Stimulated activated CD8-positive, alpha-beta memory T cell treated with anti-CD3 and anti-CD28 coated beads, Interleukin-4, amount 100 ng/mL, for 1 hour (primary cell): ENCODE measurements at places on chromosomes 2 and 18.

GRCh38 chr2:17610521-17610920 is 70.0 kb downstream of the VSNL1 start:
- DNase-seq = no peak

DNA sequence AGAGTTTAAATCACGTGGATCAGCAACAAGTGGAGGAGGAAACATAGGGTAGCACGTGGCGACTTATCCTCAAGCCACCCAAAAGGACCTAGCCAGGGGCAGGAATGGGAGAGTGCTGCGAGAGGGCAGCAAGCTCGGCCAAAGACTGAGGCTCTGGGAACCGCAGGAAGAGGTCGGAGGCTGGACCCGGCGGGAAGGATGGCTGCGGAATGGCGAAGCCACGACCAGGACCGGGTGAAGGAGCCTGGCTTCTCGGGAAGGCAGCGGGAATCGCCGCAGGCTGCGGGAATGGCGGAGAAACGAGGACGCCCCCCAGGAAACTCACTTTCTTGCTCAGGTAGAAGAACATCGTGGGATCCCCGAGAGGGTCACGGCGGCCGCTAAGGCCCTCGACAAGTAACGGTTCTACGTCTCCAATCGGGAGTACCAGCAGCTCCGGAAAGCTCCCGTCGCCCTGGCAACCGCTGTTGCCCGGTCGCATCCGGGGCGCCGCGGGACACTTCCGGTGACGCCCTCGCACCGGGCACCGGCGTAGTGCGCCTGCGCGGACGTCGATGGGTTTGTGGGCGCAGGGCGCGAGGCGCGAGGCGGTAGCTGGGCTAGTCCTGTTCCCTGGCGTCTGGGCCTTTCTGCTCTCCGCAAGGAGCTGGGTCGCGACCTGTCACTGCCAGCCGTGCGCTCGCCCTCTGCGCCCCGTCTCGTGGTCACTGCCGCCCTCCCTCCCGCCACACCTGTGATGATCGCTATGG is at the start of gene WDR35:
TSS of gene WDR35 (minus strand) at position 439 of the 749 bp plus-strand sequence. CDS start at position 349, 90 bp downstream.
- peak; percentile 77 for DNase-seq

DNA sequence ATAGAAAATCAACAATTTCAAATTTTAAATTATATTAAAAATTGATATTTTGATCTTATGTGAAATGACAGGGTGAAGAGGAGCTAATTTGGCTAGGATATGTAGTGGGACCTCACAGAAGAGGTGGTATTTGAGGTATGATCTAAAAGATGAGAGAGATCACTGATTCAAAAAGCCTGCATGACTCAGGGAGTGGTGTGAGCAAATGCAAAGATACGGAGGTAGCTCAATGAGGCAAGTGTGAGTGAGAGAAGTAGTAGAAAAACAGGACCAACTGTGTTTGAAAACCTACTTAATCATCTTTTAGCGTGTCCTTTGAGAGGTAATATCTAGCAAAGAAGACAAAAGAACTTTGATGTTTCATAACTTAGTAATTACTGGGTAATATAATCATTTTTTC is 557.5 kb downstream of the DSC3 start:
- DNase-seq = no peak

DNA sequence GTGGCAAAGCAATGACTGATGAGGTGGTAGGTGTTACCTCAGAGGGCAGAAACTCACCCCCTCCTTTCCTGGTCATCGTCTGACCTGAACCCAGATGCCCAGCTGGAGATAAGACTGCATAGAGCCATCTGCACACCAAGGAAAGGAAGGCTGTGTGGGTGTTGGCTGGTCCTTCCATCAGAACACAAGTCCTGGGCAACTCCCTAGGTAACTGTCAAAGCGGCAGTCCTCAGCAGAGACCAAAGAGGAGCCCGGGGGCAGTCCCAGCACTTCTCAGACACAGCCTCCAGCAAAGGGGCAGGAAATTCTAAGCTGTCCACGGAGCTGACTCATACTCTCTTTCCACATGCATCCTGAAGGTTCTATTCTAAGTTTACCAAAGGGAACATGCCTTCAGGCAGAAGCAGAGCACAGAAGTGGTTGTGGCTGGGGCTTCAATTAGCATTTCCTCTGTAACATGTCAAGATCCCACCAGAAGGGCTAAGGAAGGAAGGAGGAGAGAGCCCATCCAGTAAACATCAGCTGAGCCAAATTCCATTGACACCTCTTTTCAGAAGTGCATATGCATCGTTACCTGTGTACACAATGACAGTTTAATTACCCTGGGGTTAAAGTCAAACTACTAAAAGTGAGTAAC is 54.7 kb downstream of the SPRED2 start:
- DNase-seq = no peak

GRCh38 chr2:44244135-44244871 is 31.0 kb upstream of the SLC3A1 start:
- DNase-seq = peak; percentile 27

- DNase-seq = no peak
Observed at GRCh38 chr2:132419941-132420340, 3.3 kb downstream of the GPR39 start.

- no peak for DNase-seq
Observed at GRCh38 chr2:215161301-215161829, 22.9 kb upstream of the ABCA12 start.

- DNase-seq = no peak
Observed at GRCh38 chr2:26268213-26268612, 23.5 kb downstream of the HADHB start.

GRCh38 chr2:4561196-4561595 is 857.8 kb downstream of the DCDC2C start:
- DNase-seq = no peak

DNA sequence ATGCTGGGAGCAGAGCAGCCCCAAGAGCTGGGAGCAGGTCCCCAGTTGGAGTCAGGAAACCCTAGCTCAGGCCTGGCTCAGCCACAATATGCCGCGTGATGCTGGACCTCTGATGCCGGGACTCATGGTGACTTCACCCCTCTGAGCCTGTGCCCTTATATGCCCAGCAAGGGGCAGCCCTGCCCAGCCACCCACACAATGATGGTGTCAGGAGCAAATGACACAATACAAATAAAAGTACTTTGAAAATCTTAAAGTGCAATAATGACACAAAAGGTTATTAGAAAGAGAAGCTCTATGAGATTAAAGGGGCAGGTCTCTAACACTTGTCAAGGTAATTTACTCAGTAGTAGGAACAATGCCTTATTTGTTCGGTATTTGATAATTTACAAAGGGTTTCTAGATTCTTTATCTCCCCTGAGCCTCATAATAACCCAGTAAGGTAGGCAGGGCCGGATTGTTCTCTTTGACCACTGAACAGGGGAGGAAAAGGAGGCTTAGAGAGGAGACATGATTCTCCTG is 18.3 kb upstream of the KIF3C start:
- no peak for DNase-seq

- DNase-seq = no peak
Observed at GRCh38 chr2:197851451-197851850, 47.1 kb downstream of the PLCL1 start.

DNA sequence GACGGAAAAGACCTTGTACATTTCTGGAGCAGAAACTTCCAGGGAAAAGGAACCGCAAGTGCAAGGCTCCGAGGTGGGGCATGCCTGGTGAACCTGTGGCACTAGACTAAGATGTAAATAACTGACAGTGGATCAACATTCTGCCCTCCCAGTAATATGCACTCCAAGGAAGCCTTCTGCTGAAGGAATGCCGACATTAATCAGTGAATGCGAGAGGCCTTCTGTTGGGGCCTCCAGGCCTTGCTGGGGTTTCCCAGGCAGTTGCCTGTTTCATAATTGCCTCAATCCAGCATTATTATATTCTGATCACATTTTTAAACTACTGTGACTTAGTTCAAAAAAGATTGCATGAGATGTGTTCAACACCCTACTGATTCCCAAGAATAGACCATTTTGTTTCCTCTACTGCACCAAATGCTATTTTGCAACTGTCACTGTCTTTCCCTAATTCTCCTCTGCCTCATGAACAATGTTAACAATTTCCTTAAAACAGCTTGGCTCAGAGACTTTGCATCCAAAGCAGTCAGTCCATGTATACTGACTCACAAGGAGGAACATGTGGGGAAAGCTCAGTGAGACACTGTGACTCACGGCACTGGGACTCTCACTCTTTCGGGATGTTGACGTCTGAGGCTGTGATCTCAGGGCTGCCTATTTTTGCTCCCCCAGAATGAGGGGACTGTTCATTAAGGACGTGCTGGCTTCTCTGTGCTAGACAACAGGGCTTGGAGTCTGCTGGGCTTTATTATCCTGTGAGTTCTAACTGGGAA is 10.5 kb upstream of the DSG2 start:
- no peak for DNase-seq

DNA sequence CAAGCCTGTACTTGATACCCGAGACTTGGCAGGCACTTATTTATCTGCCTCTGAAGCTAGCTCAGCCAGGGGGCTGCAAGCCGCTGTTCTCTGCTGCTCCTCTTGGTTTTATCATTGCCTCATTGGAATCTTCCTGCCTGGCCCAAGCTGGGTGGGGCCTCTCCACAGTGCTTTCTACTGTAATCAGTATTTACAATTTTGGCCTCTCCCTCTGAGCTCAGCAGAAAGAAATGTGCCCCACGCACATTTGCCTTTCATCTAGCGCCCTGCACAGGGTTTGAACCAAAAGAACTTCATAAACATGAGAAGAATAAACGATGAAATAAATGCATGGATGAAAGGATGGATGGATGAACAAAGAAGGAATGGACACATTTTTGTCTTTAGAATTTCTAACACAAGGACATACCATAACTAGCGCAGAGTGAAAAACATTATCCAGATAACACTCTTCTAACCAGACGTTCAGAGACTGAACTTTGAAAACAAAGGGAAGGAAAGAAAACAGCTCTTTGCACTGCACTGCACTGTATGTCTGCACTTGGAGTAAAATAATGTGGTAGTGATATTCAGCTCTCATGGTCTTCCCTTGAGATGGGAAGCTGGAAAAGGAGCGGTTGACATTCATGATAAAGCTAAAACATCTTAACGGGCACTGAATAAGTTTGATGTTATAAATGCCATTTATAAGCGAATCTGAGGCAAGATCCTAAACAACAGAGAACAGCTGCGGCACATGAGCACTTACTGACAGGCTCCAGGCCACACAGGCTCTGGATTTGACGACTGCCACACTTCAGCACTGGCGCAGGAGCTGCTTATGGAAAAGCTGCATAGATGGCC is 86.8 kb upstream of the SP3 start:
- no peak for DNase-seq

DNA sequence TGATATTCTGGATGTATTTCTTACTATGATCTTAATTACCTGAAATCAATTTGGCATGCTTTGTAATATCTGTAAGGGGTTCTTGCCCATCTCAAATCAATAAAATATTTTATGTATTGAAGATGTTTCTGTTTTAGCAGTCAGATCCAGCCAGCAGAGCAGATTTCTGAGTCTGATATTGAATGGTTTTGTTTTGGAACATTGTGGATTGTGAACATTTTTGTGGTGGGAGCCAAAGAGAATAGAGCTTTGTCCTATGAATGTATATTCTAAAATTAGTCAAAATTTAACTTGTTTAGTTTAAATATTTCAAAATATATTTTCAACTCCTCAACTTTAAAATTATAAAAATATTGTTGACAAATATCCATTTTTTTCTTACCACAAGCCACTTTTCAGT is 197.0 kb downstream of the UBE2E3 start:
- DNase-seq = no peak

GRCh38 chr2:30741576-30741975 is 65.7 kb downstream of the CAPN13 start:
- DNase-seq = no peak

GRCh38 chr18:34493566-34494358 is 216.3 kb upstream of the DTNA start:
- no peak for DNase-seq

GRCh38 chr2:69061525-69061924 is 48.5 kb downstream of the ANTXR1 start:
- DNase-seq = no peak

GRCh38 chr2:45649462-45649857 is 2.0 kb upstream of the PRKCE start:
- DNase-seq = no peak

- DNase-seq = no peak
Observed at GRCh38 chr18:36635414-36636096, 193.2 kb downstream of the TPGS2 start.

GRCh38 chr2:128868686-128869551 is 550.3 kb upstream of the HS6ST1 start:
- no peak for DNase-seq

DNA sequence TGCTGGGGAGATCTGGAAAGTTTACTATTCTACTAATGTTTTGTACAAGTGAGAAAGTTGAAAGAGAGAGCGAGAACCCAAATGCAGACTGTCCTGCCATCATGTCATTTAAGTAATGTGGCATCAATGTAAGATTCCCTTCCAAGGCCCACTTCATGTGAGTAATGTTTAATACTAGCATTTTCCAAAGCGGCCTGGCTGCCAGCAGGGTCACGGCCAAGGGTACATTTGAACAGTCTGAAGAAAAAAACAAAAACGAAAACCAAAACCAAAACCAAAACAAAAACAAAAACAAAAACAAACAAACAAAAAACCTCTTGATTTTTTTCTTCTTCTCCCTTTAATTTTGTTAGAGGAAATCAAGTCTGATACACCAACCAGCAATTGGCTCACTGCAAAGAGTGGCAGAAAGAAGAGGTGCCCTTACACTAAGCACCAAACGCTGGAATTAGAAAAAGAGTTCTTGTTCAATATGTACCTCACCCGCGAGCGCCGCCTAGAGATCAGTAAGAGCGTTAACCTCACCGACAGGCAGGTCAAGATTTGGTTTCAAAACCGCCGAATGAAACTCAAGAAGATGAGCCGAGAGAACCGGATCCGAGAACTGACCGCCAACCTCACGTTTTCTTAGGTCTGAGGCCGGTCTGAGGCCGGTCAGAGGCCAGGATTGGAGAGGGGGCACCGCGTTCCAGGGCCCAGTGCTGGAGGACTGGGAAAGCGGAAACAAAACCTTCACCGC is 2.2 kb downstream of the HOXD10 start:
- DNase-seq = no peak

DNA sequence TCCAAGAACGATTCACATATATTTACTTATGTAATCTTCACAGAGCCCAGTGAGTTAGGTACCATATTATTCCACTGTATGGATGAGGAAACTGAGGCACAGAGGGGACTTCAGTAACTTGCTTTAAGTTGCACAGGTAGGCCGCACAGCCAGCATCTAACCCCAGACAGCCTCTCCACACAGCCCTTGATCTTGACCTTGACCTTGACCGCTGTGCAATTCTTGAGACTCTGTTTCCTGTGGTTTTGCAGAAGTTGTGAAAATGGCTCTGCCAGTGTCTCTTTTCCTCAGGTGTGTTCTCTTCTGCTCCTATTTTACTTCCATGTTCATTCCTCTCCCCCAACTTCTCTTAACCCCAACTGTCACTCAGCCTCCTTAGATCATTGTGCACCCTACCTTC is 206.5 kb downstream of the SOX11 start:
- DNase-seq = no peak
